ENCODE measurements at places on chromosomes 1 and 21. TPM values are rescaled to one million over a fixed set of nuclear protein-coding genes. Genes with fewer than 3 reads are reported as not detected.

Gene SUSD4
- 8.7 TPM for total RNA-seq

Gene ANP32E
- total RNA-seq = 28.6 TPM

Gene APCS
- not detected for total RNA-seq

Gene L1TD1
- not detected for total RNA-seq

Gene OXCT2
- 1.3 TPM for total RNA-seq

Gene LHX8
- not detected for total RNA-seq

Gene PLA2G2D
- not detected for total RNA-seq

Gene KLHDC7A
- total RNA-seq = not detected

Gene STUM
- total RNA-seq = 1.4 TPM

Gene FNDC5
- total RNA-seq = 139 TPM

Gene CTSS
- 38.4 TPM for total RNA-seq

Gene RHCE
- total RNA-seq = 1.7 TPM

Gene LENEP
- total RNA-seq = not detected

Gene RNF2
- 13.3 TPM for total RNA-seq

Gene TMEM234
- total RNA-seq = 8.8 TPM

Gene IVL
- not detected for total RNA-seq

Gene CFAP45
- total RNA-seq = 1.0 TPM

Gene CDK18
- 180 TPM for total RNA-seq

Gene IL20
- not detected for total RNA-seq

Gene LIPI
- not detected for total RNA-seq
